Dorsolateral prefrontal cortex (tissue), 122 donors: ENCODE measurements at places on chromosomes 7 and 10. TPM values are rescaled to one million over a fixed set of nuclear protein-coding genes. Genes with fewer than 3 reads are reported as not detected.

Gene PPP1R17
- total RNA-seq: 1.7 TPM

Gene SDK1
- total RNA-seq: 9.7 TPM

Gene NME8
- total RNA-seq: 1.4 TPM

Gene FKBP6
- not detected for total RNA-seq

Gene LLCFC1
- total RNA-seq: not detected

Gene AQP1
- 33.7 TPM for total RNA-seq

Gene FHIP2A
- total RNA-seq: 34.2 TPM

Gene MYH16
- total RNA-seq: 0.11 TPM

DNA sequence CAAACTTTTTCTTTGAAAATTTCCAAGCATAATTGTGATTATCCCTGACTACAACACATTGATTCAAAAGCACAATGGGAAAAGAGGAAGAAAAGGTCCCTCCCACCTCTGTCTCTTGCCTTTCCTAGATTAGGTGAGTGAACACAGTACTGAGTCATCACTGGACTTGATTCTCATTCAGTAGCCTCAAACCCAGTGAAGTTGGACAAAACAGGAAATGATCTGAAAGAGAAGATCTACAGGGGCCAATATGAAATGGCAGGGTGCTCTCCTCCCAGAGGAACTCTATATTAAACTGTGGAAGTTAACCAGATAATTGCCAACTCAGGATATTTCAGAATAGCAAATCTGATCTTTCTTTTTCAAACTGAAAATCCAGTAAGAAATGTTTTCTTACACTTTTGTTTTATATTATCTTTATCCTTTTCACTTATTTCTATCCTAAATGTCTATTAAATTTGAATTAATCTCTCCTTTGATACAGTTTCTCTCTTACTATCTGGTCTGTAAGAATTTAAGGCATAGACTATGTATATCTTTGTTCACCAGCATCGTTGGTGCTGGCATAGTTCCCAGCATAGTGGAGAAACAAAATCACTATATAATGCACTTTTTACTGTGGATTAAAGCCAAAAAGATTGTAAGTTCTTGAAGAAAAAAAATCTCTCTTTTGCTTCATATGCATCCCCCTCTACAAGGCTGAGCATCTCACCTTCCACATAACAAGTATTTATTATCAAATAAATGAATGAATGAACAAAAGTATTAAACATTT, 41.4 kb upstream of the IKZF1 start:
- no peak for DNase-seq

- DNase-seq: peak; percentile 75
These were observed 87.5 kb upstream of the GJD4 start for GRCh38 chr10:35517431-35518181.

GRCh38 chr7:30785786-30786185, 14.6 kb downstream of the MINDY4 start:
- no peak for DNase-seq

GRCh38 chr7:22351329-22351692, 5.6 kb downstream of the RAPGEF5 start:
- DNase-seq: no peak

DNA sequence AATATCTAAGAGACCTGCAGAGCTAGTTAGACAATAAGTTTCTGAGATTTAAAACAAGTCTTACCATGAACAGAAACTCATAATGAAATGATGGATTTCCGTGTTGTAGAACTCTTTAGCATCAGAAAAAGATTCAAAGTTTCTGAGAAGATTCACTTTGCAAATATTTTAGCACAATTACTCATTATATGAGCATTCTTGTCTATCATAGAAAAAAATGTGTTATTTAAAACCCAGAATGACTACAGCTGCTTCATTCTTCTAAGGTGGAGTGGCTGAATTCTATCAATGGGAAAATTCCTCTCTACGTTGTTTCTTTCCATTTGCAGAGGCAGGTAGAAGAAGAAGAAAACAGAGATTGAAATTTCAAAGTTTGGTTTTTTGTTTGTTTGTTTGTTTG, 21.0 kb upstream of the RALA start:
- no peak for DNase-seq

DNA sequence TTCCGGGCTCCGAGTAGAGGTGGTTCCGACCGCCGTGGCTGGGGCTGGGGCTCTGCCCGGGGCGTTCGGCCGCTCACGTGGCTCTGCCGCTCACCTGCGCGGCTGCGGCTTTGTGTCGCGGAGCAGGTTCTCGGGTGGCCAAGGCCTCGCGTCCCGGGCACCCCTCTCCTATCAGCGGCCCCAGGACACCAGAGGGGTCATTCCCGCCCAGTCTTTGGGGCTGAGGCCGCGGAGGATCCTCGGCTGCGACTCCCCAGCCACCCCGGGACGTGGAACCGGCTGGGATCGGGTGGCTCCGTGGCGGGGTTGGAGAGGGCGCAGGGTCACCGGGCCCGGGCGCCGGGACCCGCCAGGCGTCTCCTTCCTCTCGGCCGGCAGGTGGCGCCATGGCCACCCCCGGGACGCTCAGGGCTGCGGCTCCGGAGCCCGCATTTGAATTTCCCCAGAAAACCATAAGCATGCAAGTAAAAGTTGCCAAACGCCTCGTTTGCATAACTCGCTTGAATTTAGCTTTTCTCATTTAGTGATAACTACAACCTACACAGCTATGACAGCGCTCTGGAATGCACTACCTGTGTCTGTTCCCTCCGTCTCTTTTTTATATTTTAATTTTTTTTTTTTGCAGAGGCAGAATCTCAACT, 1.2 kb downstream of the COL26A1 start:
- peak; percentile 40 for DNase-seq

DNA sequence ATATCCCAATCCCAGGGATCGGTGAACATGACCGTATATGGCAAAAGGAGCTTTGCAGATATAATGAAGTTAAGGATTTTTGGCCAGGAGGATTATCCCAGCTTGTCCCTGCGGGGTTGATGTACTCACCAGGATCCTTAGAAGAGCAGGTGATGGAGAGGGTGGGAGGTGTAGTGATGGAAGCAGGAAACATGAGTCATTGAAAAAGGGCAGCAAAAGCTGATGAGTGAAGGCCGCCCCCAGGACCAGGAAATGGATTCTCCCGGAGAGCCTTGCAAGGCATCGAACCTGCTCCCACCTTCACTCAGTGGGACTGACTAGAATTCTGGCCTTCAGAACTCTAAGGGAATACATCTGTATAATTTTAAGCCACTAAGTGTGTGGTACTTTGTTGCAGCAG, 5.2 kb upstream of the NUPR2 start:
- no peak for DNase-seq

DNA sequence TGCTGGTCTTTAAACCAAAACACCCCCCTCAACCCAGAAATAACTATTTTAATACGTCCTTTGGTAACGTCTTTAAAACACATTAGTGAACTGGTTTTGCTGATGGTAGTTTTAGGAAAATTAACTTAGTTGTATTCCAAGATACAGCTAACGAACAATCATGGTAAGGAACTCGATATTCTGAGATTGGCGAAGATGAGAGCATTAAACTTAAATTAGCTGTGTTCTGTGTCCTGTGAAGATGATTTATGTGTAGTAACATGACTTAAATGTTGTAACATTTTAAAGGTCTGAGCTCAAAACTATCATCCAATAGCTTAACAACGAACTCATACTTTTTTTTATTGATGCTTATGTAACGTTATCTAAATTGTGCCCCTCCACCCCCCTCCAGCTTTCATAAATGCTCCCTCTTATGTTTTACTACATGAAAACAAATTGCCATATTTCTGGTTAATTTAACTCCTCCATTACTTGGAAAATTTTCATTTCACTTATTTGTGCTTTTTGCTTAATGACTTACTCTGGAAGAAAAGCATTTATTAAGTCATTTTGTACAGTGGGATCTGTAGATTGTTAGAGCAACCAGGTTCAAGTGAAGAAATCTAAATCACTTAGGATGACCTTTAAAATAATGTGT, 1.7 kb downstream of the SDK1 start:
- no peak for DNase-seq

- no peak for DNase-seq
These were observed 1.9 kb downstream of the SYPL1 start for GRCh38 chr7:106110238-106110560.

DNA sequence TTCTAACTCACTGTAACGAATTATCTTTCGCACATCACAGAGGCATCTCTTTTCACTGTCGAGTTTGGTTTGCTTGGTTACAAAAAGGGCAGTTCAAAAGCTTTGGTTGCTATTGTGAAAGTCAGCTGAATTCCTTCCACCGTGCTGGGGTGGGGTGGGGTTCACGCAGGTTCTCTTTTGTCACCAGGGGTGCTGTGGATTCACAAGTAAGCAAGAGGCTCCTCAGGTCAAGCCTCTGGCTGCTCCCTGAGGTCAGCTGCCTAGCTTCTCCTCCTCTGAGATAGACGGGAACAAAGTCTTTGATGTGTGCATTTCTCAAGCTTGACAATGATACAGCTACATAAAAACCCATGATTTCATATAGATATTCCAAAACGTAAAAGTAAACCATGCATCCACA, 47.7 kb downstream of the EGFR start:
- DNase-seq: no peak

- no peak for DNase-seq
These were observed 1028.6 kb downstream of the CNTNAP2 start for GRCh38 chr7:147145194-147145593.

GRCh38 chr7:99729486-99730237, 5.3 kb downstream of the CYP3A7 start:
- DNase-seq: no peak

- no peak for DNase-seq
These were observed 1.6 kb downstream of the DLX6 start for GRCh38 chr7:97006816-97007582.

DNA sequence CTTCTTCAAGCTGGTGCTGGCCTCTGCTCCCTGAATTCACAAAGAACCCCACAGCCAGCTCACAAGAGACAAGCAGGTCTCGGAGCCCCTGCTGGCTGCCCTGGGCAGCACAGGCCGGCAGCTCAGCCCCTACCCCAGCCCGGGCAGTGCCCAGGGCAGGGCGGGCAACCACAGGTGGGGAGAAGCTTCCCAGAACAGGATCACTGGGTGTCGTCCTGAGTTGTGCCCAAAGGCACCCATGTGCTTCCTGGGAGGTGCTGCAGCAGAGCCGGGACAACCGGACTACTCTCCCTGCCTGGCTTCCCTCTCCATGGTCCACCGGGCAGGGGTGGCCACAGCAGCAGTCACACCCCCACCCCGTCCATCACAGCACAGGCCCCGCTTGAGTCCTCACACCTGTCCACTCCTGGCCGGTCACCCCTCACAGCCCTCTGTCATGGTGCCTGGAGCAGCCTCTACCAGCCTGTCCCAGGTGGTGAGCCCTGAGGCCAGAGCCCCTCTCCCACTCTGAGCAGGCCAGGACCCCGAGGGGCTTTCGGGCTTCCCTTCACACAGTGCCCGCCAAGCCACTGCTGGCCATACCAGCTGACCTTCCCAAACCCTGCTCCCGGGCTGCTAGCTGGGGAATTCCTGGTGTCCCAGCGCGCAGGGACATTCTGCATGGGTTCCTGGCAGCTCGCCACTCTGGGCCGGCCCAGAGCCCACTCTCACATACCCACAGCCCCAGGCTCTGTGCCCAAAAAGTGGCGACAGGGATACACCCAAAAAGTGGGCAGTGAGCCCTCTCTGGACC, 3.1 kb downstream of the RASGEF1A start:
- DNase-seq: no peak

DNA sequence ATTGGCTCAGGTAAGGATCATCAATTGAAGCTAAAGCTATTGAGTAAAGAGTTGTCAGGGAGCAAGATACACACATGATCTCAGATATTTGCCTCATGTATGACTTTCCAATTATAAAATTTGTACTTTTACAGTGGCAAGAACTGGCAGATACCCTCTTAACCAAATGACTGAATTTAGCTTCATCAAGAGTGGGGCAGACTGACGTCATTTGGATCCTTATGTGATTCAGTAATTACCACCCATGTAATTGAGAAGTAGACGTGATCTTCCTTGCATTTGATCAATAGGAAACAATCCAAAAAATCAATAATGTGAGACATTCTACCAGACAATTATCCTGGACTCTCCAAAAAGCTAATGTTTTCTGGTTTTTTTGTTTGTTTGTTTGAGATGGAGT, 8.9 kb downstream of the LRRC72 start:
- DNase-seq: no peak

DNA sequence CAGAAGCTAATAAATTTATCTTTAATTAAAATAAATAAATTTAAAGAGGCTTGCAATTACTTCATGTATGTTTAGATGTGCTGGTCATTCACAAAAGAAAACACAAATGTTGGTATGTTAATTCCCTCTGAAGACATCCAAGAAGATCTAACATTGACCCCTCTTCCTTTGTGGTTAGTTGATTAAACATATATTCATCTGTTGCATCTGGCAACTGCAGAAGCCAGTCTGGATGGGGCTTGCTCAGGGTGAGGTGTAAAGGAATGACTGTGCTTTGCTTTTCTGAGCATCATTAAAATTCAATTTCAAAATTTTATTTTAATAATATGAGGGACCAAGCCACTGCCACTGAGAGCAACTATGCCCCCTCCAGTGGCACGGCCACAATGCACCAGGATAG, 36.4 kb upstream of the FERD3L start:
- DNase-seq: no peak
